A549 (cell line): ENCODE measurements at places on chromosomes 7 and 10. TPM values are rescaled to one million over a fixed set of nuclear protein-coding genes. Genes with fewer than 3 reads are reported as not detected.

Gene FAM25C
- 0.70 to 0.73 TPM in 2 of 3 replicates, not detected in the other for polyA plus RNA-seq

Gene GPR146
- polyA plus RNA-seq = 0.70 to 0.75 TPM (median 0.74 TPM) in 3 replicates

Gene PIP
- not detected in 3 replicates for polyA plus RNA-seq

Gene ZNF736
- polyA plus RNA-seq = 0.01 to 0.12 TPM (median 0.01 TPM) in 3 replicates

Gene DGKI
- 0.08 to 0.17 TPM (median 0.14 TPM) in 3 replicates for polyA plus RNA-seq

Gene C10orf143
- polyA plus RNA-seq = 1.2 to 1.6 TPM (median 1.5 TPM) in 3 replicates

Gene CPA5
- polyA plus RNA-seq = not detected in 3 replicates

Gene CALML3
- polyA plus RNA-seq = not detected in 3 replicates

Gene NPFFR1
- not detected in 3 replicates for polyA plus RNA-seq
